ENCODE measurements at places on chromosomes 12 and 14.

GRCh38 chr14:65012353-65012752 lies 25.7 kb downstream of the FNTB start:
- no peak for DNase-seq

DNA sequence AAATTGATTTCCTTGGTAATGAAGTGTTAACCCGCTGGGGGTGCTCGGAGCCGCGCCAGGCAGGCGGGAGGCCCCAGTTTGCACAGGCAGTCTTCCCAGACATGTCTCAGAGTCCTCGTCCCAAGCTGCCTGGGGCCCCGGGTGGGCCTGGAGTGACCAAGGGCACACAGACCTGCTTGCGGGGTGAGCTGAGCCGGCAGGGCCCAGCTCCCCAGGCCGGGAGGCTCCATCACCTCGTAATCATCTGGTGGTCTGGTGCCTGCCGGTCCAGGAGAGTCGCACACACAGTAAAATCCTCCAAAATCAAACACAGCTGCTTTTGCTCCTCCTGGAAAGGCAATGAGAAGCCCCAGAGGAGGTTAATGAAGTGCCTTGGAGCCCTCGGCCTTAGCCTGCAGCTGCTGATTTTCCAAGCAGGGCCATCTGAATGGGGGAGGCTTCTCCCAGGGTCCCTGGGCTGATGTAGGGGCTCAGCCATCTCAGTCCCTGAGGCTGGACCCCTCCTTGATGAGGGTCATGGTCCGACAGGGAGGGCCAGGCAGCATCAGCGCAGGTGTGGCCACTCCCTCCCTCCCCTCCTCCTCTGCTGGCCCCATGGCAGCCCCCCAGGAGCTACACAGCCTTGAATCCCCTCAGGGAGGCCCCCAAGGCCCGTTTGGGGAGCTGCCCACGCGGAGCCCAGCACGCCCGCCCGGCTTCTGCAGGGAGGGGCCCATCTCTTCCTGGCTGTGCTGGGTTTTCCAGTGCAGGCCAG lies 39.4 kb upstream of the FBRSL1 start:
- no peak for DNase-seq

- DNase-seq: no peak
Observed at GRCh38 chr14:93643127-93643526, 145.2 kb downstream of the PRIMA1 start.

GRCh38 chr12:76871082-76871481 lies 7.7 kb downstream of the CSRP2 start:
- DNase-seq: no peak

- no peak for DNase-seq
Observed at GRCh38 chr12:120599672-120600552, 18.7 kb upstream of the POP5 start.

- DNase-seq: no peak
Observed at GRCh38 chr12:25332143-25332542, 81.4 kb upstream of the KRAS start.
